Pons (tissue), 1 donor: ENCODE measurements at places on chromosomes 1 and 21.

DNA sequence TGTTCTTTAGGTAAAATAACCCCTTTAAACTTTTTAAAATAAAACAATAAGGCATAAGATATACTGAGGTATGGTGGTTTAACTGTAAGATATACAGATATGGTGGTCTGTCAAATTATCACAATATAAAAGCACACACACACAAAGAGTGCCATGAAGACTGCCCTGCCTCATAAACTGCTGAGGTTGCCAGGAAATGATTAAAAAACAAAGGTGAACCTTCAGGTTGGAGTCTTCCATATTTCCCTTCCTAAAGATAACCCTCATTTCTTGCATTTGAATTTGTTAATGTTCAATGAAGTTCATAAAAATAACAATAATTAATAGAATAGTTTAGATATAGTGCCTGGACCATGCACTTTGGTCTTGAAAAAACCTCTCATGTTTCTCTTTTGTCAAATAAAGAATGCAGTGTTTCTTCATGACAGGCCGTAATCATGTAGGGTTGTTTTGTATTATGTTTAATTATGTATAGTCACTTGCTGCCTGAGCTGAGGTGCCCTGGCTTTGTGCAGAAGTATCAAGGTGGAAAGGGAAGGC lies 123.6 kb upstream of the B3GALT2 start:
- no peak for DNase-seq

DNA sequence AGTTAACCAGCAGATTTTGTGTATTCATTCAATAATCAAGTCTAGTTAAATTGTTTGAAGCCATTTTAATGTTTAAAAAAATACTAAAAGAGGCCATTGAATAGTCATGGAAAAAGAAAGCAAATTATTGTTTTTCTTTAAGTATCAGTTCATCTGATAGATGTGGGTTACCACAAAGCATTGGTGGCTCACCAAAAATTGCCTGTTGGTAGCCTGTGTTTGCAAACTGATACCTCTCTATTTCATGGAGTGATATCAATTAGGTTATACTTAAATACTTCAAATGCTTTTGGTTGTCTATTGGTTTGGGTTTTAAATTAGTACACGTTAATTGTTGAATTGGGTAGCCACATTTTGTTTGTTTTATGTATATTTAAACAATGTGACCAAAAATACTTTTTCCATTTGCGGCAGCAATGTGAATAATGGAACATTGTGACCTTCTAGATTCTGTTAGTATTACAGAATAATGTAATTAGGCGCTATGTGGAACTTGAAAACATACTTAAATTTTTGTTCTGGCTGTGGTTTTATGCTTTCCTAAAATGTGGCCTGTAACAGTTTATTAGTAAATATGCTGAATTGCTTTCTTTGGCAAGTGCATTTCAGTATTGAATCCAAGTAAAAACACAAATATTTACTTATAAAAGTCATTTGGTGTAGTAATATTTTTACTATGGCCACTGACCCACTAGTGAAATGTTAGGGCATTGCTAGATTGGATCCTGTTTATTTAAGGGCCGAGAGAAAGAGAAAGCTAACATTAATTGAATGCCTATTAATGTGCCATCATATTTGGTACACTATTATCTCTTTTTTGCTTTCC lies 37.1 kb upstream of the NBL1 start:
- DNase-seq: no peak

DNA sequence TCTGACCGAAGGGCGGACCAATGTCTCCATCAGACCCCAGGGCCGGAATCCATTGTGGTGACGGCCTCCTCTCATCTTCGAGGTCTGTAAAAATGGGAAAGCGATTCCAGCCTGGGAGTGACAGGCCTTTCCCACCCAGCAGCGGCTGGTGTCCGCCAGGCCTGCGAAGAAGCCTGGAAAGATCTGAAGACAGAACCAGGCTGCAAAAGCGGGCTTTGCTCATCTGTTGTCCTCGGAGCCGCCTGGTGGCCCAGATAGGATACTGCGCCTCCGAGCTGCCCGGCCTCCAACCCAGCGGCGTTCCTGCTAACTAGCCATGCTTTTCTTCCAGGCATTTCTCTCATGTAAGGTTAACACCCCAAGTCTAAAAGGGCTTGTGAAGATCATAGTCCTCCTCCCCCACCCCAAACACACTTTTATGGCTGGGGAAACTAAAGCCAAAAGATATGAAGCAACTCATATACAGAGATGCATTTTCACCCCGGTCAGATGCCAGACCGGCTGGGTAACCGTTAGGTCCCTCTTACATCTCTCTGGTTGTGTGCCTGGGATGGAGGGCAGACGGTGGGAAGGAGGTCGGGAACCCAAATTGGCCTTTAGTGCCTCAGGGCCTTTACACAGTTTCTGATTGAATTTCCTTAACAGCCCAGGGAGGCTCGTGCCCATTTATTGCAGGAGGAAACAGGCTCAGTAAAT lies 1.9 kb upstream of the DHRS3 start:
- DNase-seq: peak; percentile 75

GRCh38 chr1:238673561-238673960 lies 712.8 kb upstream of the CHRM3 start:
- DNase-seq: no peak

GRCh38 chr1:23273450-23274133 lies 56.3 kb upstream of the HTR1D start:
- DNase-seq: no peak

DNA sequence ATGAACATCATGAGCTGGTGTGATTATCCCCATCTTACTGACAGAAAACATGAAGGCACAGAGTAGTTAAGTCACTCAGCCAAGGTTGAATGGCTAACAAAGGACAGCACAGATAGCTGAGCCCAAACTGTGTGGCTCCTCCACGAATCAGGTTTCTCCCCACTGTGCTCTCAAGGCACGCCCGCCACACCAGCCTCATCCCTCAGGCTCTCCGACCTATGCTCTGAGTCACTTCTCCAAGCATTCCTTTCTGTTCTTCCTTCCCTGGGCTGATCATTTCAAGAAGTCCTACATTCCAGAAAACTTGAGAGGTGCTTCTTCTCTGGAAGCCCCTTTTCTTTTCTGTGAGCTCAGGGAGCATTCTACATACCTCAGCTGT lies 25.3 kb upstream of the SDC3 start:
- no peak for DNase-seq

DNA sequence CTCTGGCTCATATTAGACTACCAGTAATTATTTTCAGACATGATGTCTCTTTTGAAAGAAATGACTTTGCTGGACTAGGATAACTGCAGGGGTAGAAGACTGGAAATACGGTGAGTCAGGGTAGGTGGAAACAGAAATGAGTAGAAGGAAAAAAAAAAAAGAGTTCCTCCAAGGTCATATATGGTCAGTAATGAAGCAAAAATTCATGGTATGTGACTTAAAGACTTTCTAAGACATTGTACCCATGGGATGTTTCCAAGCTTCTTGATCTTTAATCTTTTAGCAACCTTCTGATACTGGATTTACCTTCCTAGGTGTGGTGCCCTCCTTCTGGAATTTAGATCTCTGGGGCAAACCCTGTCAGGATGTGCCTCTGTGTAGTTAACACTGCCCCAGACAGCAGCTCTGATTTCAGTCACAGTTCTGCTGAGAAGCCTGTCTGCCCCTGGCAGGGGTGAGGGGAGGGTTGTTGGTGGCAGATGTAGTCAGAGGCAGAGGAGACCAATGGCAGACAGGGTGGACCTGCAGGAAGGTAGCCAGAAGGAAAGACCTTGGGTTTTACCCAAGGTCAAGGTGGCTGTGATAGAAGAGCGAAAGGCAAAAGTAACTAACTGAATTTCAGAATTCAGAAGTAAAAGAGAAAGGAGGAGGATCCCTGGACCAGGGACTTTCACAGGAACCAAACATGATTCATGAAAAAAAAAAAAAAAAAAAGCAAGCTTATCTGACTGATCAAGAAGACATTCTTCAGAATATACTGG lies 44.1 kb upstream of the BCL10 start:
- DNase-seq: no peak

DNA sequence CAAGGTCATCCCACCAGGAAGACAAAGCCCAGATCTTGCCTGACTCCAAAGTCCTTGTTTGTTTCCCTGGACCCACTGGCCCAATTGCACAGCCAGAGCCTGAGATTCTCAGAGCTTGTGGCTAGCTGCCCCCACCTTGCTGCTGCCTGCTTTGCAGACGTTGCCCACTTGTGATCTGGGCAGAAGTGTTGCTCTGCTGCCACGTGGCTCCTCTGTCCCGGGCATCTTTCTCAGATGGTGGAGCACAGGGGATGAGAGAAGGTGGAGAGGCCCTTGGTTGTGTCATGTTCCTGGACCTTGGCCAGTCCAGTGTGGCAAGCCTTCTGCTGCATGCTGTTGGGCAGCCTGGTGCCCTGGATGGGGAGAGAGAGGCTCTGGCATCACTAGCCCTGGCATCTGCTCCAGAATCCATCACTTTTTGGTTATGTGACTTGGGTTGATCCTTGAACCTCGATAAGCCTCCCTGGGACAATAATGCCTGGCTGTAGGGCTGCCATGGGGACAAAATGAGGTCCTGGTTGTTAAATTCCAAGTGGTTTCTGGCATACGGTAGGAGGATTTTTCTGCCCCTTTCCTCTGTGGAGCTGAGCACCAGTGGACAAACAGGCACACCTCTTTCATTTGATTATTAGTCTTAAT lies 1.5 kb upstream of the NR0B2 start:
- no peak for DNase-seq

DNA sequence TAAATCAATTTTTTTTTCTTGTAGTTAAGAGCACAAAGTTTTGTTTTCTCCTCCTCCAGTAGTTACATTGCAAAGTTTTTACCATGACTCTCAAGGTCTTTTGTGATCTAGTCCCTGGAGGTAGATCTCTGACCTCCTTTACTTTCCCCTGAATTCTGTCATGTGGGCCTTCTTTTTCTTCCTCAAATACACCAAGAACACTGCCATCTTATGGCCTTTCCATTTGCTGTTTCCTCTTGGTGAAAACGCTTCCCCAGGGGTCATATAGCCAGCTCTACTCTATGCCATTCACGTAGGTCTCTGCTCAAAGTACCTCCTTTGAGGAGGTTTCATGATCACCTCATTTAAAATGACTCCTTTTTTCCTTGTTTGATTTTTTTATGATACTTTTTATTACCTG lies 2.7 kb downstream of the DDX20 start:
- no peak for DNase-seq

GRCh38 chr1:154582885-154583284 lies 15.3 kb downstream of the CHRNB2 start:
- no peak for DNase-seq

GRCh38 chr1:24221246-24221645 lies 34.2 kb upstream of the IFNLR1 start:
- DNase-seq: no peak

- no peak for DNase-seq
These were observed 59.6 kb downstream of the ABL2 start for GRCh38 chr1:179169616-179170467.

GRCh38 chr1:175689396-175689795 lies 54.0 kb downstream of the TNR start:
- peak; percentile 15 for DNase-seq

GRCh38 chr1:35555601-35556477 lies 1.4 kb downstream of the KIAA0319L start:
- no peak for DNase-seq

DNA sequence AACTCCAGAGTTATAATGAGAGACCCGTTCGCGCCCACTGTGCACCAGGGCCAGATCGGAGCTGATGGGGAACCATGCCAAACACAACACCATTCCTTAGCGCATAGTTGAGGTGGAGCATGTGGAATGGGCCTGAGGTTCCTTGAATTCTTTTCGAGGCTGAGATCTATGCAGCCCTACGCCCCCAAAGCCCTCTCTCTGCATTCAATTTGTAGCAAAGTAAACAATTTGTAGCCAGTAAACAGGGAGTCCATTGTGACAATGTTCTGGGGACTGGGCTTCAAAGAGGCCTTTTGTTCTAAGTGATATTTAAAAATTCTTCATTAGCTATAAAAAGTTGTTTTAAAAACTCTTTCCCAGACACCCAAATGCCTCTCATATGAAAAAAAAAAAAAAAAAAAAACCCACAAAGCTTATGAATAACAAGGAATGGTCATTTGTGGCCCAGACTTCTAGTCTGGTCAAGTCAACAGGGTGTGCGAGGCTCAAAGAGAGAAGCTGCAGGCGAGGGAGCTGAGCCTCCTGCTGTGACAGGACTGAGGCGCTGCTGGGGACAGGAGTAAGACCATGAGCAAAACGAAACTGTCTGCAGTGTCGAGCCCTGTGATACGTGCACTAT lies 30.6 kb upstream of the KCNE2 start:
- DNase-seq: peak; percentile 52
